Activated T-cell treated with anti-CD3 and anti-CD28 coated beads for 1 hour (primary cell): ENCODE measurements at places on chromosomes 7 and 10.

GRCh38 chr7:57789130-57789529, 339.2 kb downstream of the ZNF716 start:
- no peak for DNase-seq

- DNase-seq: no peak
Measured at GRCh38 chr10:79042639-79043411, 25.9 kb upstream of the ZMIZ1 start.

DNA sequence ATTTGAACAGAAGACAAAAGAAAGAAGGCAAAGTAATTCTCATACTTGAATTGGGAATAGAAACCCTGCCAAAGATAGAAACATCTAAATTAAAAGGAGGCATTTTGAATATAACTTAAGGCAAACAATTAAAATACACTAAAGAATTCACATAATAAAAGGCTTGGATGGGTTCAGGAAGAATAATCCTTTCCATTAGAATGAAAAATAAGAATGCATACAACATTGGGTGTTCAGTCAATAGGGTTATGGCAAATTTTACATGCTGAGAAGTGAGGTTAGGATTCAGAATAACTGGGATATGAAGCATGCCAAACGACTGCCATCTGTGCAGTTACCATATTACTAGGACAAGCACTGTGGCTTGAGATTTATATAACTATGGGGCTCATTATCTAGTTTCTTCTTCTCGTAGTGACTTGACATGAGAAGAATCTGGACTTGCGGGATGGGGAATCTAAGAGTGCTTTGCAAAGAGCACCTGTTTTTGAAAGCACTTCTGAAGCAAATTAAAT, 326.5 kb downstream of the THSD7A start:
- DNase-seq: no peak

- no peak for DNase-seq
Measured at GRCh38 chr7:130922206-130923112, 188.5 kb upstream of the KLF14 start.

DNA sequence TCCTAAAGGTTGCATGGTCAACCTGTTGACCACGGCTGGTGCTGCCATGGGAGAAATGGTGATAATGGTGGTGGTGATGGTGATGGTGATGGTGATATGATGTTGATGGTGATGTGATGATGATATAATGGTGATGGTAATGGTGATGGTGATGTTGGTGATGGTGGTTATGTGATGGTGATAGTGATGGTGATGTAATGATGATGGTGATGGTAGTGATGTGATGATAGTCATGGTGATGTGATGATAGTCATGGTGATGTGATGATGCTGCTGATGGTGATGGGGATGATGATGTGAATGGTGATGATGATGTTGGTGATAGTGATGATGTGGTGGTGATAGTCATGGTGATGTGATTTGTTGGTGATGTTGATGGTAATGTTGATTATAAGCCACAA, 23.9 kb downstream of the POU6F2 start:
- DNase-seq: no peak

- no peak for DNase-seq
Measured at GRCh38 chr7:140607441-140607989, 33.1 kb downstream of the DENND2A start.

DNA sequence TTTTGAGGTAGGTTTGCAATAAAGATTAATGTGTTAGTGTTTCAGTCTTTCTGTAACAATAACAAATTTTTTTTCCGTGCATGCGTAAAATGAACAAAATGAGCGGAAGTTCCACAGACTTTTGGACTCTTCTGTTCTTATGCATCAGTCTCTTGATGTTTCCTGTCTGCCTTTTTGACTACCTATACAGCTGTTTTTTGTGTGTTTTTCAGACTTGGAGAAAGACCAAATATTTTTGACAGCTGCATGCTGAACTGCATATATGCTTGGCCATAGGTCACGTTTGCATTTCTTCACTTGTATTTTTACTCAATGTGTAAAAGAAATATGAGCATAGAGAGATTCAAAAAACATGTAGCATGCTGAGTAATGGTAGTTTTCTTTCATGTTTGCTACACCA, 119.3 kb downstream of the BBS9 start:
- DNase-seq: no peak
